ENCODE measurements at places on chromosomes 1 and 21.
A peak's percentile ranks its signal among the peaks of the same experiment; 100 is the strongest.

DNA sequence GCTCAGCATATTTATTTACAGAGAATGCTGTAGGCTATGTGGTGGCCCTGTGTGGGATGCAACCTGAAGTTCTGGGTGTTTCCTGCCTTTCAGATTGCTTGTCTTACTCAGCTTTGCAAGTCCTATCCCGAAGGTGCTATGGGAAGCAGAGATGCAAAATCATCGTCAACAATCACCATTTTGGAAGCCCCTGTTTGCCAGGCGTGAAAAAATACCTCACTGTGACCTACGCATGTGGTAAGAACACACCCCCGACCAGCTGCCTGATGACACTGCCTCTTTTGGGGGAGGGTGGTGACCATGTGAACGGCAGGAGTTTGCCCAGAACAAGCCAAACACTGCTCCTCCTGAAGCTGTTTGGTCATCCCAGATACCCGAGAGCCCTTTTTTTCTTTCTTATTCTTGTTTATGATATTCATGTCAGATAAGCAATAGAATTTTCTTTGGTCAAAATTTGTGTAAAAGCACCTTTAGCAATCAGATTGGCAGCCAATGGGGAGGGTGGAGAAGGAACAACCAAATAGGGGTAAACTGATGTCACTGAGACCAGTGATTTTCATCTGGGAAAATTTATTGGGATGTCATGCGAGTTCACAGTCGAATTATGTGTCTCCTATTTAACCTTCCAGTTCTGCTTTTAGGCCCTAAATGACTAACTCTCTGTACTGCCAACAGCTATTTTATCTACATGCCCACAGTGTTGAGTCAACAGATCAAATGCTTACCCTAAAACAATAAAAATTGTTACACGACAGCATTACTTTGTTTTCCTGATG lies 82.6 kb downstream of the EVA1C start:
- no peak for DNase-seq

GRCh38 chr1:147640553-147641165 lies 29.7 kb downstream of the ACP6 start:
- DNase-seq, result peak; percentile 62

GRCh38 chr1:176460544-176461336 lies 2.2 kb upstream of the PAPPA2 start:
- no peak for DNase-seq

GRCh38 chr1:10733474-10734366 lies 62.7 kb downstream of the CASZ1 start:
- DNase-seq, result peak; percentile 53

DNA sequence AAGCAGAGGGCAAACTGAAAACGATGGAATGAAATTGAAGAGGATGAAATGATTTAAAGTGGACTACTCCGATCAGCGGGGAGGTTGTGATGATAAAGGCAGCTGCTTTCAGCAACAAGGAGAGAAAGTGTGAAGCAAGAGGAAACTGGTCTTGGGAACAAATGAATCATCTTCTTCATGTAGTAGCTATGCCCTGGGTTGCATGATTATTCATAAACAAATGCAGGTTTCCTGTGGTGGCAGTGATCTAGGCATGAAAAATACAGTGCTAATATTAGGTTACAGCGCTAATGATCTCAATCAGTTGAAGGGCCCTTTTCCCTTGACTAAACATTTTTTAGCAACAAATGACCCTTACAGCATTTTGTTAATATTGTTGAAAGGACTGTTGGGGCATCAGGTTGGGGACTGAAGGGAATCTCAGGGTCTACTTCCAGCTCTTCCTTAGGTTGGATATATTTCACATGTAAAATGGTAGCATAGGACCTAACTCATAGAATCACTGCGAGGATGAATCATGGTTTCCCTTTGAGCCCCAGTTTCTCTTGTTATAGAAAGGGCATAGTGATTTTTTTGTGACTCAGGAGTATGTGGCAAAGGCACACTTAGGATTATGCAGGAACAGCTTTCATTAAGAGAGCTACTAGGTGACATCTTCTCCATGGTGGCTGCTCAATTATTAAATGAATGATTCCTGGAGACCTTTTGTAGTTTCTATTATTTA lies 1.9 kb upstream of the ZFYVE9 start:
- peak; percentile 40 for DNase-seq

DNA sequence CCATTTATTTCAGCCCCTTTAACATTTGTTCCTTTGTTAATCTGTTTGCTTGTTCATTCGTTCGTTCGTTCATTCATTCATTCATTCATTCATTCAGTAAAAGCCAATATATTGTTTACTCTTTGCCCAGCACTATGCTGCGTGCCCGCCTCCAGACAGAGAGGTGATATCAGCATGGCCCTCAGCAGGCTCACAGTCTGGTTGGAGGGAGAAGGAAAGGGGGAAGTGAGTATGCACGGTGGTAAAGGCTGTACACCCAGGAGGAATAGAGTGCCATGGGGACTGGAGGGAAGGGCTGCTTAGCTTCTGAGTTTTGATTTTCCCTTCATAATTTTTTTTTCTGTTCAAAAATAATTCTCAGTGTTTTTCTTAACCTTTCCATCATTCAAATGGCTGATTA lies 144.7 kb downstream of the NOS1AP start:
- no peak for DNase-seq

DNA sequence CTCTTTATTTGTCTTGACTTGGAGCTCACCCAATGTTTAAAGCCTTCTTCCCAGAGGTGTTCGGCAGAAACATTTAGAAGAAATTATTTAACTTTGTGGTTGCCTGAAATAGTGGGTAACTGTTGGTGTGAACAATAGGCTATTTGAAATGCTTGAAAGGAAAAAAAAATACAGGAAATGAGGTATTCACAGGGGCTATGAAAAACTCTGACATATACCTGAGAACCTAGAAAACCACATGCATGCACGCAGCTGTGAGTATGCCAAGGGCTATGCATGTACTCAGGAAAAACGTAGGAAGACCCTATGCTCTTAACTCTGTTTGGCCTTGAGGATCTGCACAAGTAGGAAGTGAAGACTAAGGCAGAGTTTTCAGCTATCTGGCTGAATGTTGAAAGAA lies 16.4 kb upstream of the RNF186 start:
- DNase-seq, result no peak
